Stimulated activated CD8-positive, alpha-beta memory T cell treated with anti-CD3 and anti-CD28 coated beads, Interleukin-2, amount 100 ng/mL, for 1 hour (primary cell): ENCODE measurements at places on chromosomes 13 and 19.

GRCh38 chr13:52975161-52975560 is 53.5 kb upstream of the OLFM4 start:
- DNase-seq: no peak

DNA sequence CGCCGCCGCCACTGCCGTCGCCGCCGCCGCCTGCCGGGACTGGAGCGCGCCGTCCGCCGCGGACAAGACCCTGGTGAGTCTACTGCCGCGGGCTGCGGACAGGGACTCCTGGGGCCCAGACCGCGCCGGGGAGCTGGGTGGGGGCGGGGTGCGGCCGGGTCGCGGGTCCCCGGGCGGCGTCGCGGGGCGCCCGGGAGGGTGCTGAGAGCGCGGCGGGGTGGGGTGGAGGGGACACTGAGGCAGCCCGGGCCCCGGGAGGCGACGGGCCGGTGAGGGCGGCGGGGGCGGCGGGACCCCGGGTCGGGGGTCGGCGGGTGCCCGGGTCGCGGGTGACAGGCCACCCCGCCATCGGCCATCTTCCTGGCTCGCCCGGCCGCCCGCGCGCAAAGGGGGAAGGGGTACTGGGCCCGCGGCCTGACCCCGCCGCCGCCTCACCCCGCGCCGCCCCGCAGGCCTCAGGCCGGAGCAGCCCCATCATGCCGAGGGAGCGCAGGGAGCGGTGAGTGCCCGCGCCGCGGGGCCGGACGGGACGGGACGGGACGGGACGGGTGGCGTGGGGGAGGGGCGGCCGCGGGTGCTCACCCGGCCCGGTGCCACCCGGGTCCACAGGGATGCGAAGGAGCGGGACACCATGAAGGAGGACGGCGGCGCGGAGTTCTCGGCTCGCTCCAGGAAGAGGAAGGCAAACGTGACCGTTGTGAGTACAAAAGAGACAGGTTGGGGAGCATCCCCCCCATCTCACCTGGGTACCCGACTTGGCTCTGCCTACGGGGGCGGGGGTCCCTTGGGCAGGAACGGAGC is 489 bp downstream of the CCNE1 start:
- no peak for DNase-seq

GRCh38 chr13:88071371-88071770 is 400.2 kb downstream of the SLITRK5 start:
- DNase-seq: no peak

- DNase-seq: no peak
These were observed 4.8 kb downstream of the PIAS4 start for GRCh38 chr19:4012092-4012974.

DNA sequence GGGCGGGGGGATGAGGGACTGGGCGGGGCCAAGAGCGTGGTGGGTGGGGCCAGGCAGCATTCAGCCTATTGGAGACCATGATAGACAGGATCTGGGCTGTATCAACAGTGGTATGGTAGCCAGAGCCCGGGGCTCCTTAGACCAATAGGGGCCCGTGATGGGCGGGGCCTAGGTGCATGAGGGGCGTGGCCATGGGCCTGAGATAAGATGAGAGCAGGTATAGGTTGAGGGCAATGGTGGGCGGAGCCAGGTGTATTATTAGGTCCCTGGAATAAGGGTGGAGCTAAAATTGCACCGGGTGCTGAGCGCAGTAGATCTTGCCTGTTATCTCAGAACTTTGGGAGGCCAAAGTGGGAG is 5.3 kb downstream of the ABCA7 start:
- DNase-seq: no peak

DNA sequence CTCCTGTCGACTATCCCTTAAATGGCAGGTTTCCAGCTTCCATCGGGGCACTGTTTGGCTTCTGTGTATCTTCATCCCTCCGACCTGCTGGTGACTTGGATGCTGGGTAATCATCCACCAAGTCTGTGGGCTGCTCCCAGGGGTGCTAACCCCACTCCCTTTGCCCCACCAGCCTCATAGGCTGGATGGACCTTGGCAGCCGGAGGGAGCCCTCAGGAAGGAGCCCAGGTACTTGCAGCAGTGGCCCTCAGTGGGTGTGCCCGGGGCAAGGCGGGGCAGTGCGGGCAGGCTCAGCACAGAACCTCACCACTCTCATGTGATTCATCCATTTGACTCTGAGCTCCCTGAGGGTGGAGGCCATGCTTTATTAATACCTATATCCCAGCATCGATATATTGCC is 27.4 kb upstream of the TUBGCP3 start:
- no peak for DNase-seq

GRCh38 chr19:39325778-39326665 is 5.4 kb upstream of the LRFN1 start:
- DNase-seq: no peak

- DNase-seq: no peak
These were observed 43.9 kb downstream of the SIAH3 start for GRCh38 chr13:45807520-45808099.

DNA sequence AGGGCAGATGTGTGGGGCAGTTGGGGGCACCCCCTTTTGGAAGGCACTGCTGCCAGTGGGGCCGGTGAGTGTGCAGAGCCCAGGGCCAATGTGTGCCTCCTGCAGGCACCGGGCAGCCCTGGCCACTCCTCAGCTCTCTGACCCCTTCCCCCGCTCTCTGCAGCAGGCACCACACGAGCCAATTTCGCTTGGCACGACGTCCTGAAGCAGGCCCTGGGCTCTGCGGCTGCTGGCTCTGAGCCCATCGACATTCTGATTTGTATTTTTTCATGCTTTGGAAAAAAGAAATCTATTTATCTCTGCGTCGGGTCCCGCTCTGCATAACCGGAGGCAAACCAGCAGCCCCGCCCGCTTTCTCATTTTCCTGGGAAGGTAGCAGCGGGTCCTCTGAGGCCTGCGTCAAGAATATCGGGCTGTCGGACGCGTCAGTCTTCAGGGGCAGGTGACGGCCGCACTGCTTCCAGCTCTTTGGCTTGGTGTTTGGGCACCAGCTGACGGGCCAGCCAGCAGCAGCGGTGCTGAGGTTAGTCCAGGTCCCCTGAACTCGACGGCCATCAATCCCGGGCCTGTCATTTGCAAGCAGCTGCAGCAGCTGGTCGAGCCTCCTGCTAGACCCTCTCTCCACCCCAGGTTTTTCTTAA is 134.3 kb downstream of the KDM4B start:
- no peak for DNase-seq

DNA sequence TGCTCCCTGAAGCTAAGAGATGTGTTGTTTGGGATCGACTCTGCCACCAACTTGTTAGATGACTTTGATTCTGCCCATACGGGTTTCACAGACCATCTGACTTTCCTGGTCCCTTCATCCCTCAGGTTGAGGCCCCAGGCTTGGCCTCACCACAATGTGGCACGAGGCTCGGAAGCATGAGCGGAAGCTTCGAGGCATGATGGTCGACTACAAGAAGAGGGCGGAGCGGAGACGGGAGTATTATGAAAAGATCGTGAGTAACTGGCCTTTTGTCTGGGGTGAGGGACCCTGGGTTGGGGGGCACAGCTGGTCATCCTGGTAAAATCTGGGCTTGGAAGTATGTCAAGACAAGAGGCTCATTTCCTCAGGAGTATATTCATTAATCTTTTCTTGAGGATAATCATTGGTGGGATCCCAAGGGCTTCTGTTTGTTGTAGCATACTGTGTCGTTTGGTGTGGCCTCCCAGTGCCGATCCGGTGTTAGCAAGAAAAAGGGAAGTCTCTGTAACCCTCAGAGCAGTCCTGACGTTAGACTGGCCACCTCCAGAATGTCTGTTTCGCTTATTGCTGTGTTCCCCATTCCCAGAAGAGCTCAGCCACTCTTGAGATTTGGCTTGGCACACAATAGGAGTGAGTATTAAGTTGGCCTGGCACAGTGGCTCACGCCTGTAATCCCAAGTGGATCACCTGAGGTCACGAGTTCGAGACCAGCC is 1.4 kb downstream of the CLASRP start:
- no peak for DNase-seq

DNA sequence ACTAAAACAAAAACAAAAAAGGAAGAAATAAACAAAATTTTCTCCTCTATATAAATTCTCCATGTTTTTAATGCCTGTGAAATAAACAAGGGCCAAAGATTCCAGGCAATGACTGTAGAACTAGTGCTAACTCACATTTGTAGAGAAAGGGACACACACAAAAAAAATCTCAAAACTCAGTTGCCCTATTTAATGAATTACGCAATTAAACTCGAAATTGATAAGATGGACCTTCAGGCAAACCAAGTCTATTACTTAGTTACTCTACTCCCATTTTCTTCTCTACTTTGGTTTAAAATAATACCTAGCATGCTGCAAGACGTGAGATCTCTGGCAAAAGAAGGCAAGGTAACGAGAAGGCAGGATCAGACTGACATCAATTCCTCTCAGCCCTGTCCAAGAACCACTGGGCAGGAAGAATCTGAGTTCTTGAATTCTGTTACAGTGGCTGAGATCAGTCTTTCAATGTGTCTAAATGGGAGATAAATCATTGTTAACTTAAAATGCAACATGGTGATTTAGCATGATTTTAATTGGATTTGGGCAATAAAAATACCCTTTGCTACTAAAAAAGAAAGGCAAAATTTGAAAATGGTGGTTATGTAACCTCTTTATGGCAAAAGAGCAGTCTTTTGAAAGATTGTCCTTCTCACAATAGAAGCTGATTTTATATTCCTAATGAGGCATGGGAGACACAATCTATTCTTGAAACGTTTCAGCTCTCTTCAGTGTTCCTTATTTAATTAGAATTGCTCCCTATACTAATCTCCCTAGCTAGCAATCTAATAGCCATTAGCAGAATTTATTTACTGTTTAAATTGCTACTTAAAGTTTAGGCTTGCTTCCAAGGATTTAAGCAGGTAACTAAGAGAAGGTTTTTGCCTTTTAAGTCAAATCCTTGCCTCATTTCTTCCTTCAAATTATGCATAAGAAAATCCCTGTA is 25.9 kb downstream of the SPRY2 start:
- no peak for DNase-seq

DNA sequence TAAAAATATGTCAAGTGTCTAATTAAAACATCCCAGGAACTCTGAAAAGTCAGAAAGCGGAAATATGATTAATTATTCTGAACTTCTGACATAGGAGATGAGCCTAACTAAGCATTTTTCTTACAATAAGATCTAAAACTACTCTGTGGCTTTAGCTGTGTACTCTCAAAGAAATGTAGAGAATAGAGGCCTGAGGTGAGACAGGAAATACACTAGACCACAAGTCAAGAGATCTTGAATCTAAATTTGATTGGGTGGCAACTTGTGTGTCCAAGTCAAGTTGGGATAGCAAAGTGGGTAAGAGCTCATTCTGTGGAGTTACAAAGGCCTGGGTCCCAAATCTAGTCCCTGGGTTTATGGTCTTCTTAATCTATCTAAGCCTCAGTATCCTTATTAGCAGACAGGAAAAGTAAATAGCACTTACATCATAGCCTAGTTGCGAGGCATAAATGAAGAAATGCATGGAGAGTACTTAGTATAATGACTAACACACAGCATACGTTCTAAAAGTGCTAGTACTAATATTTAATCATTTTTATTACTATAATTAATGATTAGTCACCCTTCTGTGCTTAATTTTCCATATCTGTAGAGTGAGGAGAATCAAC is 9.4 kb upstream of the LRRC63 start:
- DNase-seq: no peak

DNA sequence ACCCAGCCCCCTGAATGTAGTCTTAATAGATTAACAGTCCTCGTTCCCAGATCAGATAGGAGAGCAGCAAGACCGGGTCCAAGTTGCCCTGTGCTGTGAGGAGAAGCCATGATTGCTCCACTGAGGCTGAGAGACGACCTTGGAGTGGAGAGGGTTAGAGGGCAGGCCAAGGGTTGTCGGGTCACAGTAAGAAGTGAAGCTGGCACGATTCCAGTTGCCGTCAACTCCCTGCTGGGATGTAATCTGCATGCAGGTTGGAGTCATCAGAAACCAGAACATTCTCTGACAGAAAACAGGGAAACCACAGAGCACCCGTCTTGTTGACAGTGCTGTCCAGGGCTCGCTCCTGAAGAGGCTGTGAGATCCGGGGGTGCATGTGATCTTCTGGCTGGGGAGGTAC is 19.0 kb upstream of the ATP11A start:
- DNase-seq: no peak

GRCh38 chr13:79481685-79482052 is 714 bp downstream of the NDFIP2 start:
- no peak for DNase-seq

GRCh38 chr19:13920940-13921747 is 15.1 kb downstream of the CC2D1A start:
- no peak for DNase-seq

DNA sequence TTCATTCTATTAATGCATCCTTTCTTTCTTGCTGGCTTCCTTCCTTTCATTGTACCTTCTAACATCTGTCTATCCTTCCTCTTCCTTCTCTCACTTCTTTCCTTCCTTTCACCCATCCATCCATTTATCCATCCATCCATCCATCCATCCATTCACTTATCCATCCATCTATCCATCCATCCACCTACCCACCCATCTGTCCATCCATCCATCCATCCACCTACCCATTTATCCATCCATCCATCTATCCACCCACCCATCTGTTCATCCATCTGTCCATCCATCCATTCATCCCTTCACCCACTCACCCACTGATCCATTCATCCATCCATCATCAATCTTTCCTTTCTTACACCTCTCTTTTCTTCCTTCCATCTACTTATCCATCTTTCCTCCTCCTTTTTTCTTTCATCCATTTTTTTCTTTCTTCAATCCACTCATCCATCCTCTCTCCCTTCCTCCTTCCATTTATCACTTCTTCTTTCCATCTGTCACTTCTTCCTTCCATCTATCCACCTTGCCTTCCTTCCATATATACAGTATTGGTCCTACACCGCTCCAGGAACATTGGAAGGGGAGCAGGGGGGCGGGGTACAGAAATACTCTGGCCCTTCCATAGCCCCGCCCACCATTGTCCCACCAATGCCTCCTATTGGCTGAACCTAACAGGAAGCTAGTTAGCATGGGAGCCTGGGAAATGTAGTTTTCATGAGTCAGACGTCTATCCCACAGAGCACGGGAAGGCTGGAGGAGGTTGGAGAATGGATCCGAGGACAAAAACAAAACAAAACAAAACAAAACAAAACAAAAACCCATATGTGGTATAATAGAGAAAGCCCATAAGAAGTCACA is 45.9 kb downstream of the MBD3L1 start:
- DNase-seq: no peak

DNA sequence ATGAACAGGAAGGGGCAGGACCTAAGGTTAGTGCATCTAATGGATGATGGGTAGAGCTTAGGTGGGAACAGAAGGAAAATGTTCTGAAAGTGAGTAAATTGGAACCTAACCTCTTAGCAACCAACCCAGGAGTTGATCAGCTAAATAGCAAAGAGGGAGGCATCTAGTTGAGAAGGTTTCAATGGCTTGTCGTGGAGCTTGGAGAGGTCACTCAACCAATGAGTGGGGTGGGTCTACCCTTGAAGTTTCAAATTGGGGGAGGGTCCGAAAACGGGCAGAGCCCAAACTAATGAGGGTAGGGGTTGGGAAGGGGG is 5.7 kb upstream of the SHKBP1 start:
- DNase-seq: no peak

DNA sequence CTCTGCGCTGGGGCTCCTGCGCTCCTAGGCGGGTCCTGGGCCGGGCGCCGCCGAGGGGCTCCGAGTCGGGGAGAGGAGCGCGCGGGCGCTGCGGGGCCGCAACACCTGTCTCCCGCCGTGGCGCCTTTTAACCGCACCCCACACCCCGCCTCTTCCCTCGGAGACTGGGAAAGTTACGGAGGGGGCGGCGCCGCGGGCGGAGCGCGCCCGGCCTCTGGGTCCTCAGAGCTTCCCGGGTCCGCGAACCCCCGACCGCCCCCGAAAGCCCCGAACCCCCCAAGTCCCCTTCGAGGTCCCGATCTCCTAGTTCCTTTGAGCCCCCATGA is at the start of gene GJB2:
Gene GJB2 (minus strand): TSS at position 103 of the 326 bp plus-strand sequence. CDS start 3,357 bp downstream, outside the sequence.
- no peak for DNase-seq

- DNase-seq: no peak
These were observed 18.8 kb upstream of the GAS6 start for GRCh38 chr13:113882716-113883115.

GRCh38 chr13:43684963-43685725 is 101.6 kb downstream of the ENOX1 start:
- no peak for DNase-seq
